NCI-H1048 (cell line): ENCODE measurements at places on chromosomes 4 and X.

GRCh38 chr4:77181720-77182119 is 24.7 kb downstream of the CCNG2 start:
- DNase-seq = no peak

DNA sequence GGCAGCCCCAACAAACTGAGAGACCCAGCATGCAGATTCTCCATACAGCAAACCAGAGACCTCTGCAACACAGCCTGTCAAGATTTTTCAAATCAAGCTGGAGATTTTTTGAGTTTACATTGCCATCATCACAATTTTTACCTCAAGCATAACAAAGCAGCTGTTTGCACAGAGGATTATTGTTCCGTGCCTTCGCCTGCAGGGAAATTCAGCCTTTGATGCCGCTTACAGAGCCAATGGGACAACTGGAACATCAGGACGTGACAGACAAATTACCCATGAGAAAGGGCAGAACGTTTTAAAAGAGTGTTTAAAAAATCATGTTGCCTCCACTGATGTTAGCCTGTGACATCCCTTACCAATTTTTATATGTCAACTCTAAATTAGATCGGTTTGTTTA is 363.7 kb downstream of the FBXW7 start:
- DNase-seq = no peak

GRCh38 chrX:2540426-2540947 is 39.7 kb upstream of the DHRSX start:
- no peak for DNase-seq

GRCh38 chr4:74093981-74094623 is 4.9 kb downstream of the CXCL2 start:
- DNase-seq = no peak

DNA sequence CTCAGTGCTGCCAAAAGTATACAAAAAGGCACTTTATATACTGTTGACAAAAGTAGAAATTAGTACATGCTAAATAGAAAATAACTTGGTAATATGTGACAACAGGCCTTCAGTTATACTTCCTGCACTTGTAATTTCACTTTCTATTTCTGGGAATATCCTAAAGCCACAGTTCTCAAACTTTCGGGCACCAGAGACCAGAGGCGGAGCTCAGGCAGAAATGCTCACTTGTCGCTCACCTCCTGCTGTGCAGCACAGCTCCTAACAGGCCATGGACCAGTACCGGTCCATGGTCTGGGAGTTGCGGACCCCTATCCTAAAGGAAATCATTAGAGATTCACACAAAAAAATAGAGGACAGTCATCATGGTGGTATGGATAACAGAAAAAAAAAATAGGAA is 25.7 kb downstream of the ACSL4 start:
- DNase-seq = no peak

DNA sequence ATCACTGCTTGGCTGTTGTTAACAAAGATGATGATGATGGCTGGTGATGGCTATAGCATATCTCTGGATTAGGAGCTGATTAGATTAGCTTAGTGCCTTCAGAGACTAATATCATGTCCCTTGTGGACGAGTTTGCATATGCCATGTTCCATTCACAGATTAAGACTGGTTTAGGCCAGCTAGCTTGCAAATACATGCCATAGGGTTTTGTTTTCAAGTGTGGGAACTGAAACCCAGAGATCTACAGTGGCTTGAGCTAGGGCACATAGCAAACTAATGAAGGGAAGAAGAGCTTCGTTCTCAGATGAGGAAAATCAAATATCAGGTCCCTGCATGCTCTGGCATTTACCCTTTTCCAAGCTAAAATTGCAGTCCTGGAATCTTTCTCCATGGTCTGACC is 492.3 kb downstream of the MAGEE1 start:
- no peak for DNase-seq

GRCh38 chrX:45187731-45188130 is 12.9 kb downstream of the DIPK2B start:
- no peak for DNase-seq

GRCh38 chr4:99861120-99861905 is 32.9 kb downstream of the LAMTOR3 start:
- no peak for DNase-seq

DNA sequence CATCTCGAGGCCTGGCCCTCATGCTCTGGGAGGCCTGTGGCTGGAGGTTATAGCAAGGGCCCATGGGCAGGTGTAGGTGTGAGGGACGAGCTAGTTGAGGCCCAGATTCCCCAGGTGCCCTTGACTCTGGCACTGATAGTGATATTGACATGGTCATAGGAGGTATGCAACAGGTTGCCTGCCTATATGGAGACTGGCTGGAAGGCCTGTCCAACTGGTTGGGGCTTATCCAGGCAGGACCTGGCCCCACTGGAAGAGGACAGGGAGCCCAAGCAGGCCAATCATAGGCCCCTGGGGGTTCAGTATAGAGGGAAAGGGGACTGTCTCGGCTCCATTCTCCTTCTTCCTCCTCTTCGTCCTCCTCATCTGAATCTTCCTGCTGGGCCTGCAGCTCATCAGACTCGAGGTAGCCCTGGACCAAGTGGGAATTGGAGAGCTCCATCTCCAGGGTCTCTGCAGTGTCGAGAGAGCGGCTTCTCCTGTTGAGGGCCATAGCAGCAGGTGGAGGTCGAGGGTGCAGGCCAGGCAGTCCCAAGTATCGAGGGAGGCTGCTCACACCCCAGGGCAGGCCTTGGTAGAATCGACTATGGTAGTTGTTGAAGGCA is 15.3 kb downstream of the AMER1 start:
- no peak for DNase-seq
